ENCODE measurements at places on chromosomes 11 and 22. TPM values are rescaled to one million over a fixed set of nuclear protein-coding genes. Genes with fewer than 3 reads are reported as not detected.

PRG2 gene
- total RNA-seq, result not detected

JRKL gene
- total RNA-seq, result 16.6 TPM

CDC42BPG gene
- not detected for total RNA-seq

TMEM151A gene
- total RNA-seq, result 3.6 TPM

GVQW3 gene
- total RNA-seq, result not detected

DAGLA gene
- total RNA-seq, result 5.3 TPM

VPREB1 gene
- total RNA-seq, result not detected

TRIM34 gene
- not detected for total RNA-seq

ADSL gene
- 31.3 TPM for total RNA-seq

HOATZ gene
- not detected for total RNA-seq

IGLL1 gene
- total RNA-seq, result not detected

KCNE3 gene
- total RNA-seq, result not detected

CCDC73 gene
- total RNA-seq, result not detected

ST14 gene
- 5.4 TPM for total RNA-seq

CD248 gene
- total RNA-seq, result 193 TPM

IL18 gene
- 9.0 TPM for total RNA-seq

IRF7 gene
- total RNA-seq, result 44.6 TPM

OR5D14 gene
- total RNA-seq, result not detected

ADM gene
- total RNA-seq, result 56.8 TPM

NECTIN1 gene
- 1.6 TPM for total RNA-seq

VSIG2 gene
- total RNA-seq, result not detected

MUC6 gene
- total RNA-seq, result not detected

POTEH gene
- total RNA-seq, result not detected

ZNF70 gene
- 5.2 TPM for total RNA-seq

All from ascending aorta (tissue), 2 donors.